ENCODE measurements at places on chromosomes 7 and 10.

- no peak for DNase-seq
Observed at GRCh38 chr7:50687575-50688225, 95.0 kb downstream of the GRB10 start.

GRCh38 chr10:58590924-58591323, 78.3 kb downstream of the BICC1 start:
- no peak for DNase-seq

GRCh38 chr10:35577926-35578617, 27.1 kb upstream of the GJD4 start:
- no peak for DNase-seq

GRCh38 chr10:116241085-116241484, 31.9 kb downstream of the GFRA1 start:
- no peak for DNase-seq

DNA sequence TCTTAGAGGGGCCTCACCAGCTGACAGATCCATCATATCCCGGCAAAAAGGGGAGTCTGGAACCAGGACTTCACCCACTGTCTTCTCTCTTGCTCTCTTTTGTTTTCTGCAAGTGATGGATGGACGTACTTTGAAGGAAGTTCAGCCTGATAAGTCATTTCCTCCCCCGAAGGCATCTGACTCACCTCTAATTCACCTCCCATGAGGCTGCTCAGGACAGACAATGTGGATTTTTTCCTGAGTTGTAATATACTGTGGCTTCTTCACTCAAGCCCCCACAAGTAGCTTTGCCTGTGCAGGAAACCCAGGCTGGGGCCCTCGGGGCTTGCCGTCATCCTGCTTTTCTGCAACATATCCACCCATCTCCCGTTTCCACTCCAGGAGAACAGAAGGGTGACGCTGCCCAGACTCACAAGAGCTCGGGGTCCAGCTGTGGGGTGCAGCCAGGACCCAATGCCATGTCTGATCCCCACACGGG, 70.4 kb downstream of the ASB13 start:
- DNase-seq = no peak

DNA sequence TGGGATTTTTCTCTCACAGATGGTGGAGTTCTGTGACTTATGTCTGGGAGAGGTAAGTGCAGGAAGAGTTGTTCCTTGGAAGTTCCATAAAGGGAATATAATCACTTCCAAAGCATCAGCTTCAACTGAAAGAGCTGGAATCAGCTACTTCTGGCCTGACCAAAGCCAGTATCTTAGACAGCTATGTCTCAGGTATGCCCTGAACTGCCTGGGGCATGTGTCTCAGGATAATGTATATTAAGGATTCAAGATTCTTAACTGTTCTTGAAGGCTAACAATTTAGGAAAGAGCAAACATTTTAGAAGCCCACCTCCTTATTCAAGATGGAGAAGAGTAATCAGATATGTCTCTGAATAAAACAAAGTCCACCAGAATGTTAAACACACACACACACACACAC, 12.4 kb upstream of the NOBOX start:
- no peak for DNase-seq

GRCh38 chr7:27946351-27946750, 206.4 kb downstream of the TAX1BP1 start:
- DNase-seq = no peak

DNA sequence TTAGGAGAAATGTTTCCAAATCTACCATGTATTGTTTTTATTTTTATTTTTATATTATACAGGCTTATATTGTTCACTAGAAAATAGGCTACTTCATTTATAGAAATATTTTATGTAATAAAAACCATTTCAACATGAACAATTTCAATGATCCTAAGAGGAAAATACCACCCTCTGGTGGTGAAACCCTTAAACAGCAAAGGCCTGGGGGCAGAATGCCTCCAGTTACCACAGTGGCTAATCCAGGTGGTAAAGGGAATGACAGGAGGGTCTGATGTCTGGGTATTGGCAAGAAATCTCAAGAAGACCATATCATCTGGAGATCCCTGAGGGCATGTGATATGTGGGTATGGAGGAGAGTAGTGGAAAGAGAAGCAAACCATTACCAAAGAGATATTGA, 19.3 kb downstream of the MACC1 start:
- DNase-seq = no peak
